ENCODE measurements at places on chromosomes 4 and X. TPM values are rescaled to one million over a fixed set of nuclear protein-coding genes. Genes with fewer than 3 reads are reported as not detected.

SRPK3 gene
- total RNA-seq, result 0.18 TPM

CDKN2AIP gene
- 22.0 TPM for total RNA-seq

CNKSR2 gene
- 1.1 TPM for total RNA-seq

SPANXD gene
- not detected for total RNA-seq

BBS12 gene
- total RNA-seq, result 4.6 TPM

TCEAL6 gene
- total RNA-seq, result not detected

EOLA2 gene
- 118 TPM for total RNA-seq

LRAT gene
- total RNA-seq, result 0.64 TPM

HPGDS gene
- 0.33 TPM for total RNA-seq

ARHGAP24 gene
- 5.0 TPM for total RNA-seq

NHS gene
- total RNA-seq, result 5.3 TPM

AMER1 gene
- 3.3 TPM for total RNA-seq

GRK4 gene
- 5.9 TPM for total RNA-seq

TMEM187 gene
- 12.0 TPM for total RNA-seq

GALNT7 gene
- 80.9 TPM for total RNA-seq

KLHL15 gene
- total RNA-seq, result 5.6 TPM

BEX3 gene
- total RNA-seq, result 313 TPM

Data from endothelial cell (in vitro differentiated cells).